ENCODE measurements at places on chromosomes 3 and 15.

- DNase-seq, result no peak
Observed at GRCh38 chr3:52534281-52535183, 875 bp upstream of the NT5DC2 start.

- no peak for DNase-seq
Observed at GRCh38 chr3:194265505-194265892, 85.6 kb downstream of the CPN2 start.

DNA sequence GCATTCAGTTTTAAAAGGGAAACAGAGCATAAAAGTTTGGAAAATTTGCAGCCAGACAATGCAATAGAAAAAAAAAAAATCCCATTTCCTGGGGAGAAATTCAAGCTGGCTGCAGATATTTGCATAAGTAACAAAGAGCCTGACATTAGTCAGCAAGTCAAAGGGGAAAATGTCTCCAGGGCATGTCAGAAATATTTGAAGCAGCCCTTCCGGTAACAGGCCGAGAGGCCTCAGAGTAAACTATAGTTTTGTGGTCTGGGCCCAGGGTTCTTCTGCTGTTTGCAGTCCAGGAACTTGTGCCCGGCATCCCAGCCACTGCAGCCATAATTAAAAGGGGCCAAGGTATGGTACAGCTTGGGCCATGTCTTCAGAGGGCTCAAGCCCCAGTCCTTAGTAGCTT, 411.6 kb upstream of the BCHE start:
- no peak for DNase-seq

DNA sequence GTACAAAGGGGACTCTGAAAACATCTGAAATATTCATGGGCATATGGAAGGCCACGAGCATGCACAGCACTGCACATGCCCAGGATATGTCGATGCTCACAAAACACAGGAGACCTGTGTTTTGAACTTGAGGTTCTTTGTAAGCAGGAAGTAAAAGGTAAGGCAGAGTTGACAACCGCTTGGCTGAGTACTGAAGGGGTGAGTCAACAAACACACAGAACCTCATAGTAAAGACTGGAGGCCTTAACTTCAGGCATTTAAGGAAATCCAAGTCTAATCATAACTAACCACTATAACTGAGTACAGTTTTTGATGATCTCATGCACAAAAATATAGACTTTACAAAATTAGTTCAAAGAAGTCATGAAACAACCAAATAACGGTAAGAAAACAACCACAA, 80.6 kb downstream of the MYO9A start:
- no peak for DNase-seq

DNA sequence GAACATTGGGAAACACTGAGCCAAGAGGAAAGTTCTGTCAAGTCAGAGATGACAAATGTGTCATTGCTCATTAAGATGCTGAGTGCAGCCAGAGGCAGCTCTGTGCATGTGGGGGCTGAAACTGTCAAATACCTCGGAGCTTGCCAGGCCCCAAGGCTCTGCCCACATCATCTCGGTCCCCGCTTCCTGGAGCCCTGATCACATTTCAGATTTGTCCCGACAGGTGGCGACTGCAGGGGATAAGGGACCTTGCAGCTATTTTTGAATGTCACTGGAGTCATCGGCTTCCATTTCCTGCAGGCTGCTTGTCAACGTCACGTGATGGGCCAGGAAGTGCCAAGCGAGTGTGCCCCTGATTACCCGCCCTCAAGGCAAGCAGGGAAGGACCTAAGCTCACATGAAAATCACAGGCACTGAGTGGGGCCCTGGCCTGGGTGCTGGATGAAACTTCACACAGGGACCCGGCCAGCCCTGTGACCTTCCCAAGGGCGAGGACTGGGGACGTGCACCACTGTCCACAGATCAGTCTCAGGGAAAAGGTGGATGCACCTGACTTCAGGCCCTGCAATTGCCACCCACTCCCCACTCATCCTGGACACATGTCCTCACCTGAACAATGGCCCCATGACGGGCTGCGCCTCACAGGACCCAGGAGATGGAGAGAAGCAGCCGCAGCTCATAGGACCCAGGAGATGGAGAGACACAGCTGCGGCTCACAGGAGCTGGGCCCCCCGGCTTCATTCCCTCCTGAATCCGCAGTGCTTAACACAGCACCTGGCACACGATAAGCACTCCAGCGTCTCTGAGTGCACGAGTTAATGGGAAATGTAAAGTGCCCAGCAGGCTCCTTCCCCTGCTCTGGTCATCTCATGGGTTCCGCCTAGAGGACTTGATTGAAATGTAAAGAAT, 73.4 kb downstream of the NUP210 start:
- DNase-seq, result no peak

DNA sequence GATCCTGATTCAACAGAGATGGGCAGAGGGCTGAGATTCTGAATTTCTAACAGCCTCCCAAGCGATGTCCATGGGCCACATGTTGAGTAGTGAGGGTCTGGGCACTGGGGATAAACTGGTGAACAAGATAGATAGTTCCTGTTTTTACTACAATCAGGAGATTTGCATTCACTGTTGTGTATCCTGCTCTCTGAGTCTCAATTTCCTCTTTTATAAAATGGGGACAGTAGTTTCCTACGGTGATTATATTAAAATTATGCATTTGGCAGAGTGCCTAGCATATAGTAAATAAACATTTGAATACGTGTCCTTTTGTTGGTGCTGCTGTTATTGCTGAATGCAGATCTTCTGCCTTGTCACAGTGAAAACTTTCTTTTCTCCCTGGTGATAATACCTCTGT, 102.5 kb downstream of the MYH15 start:
- DNase-seq, result no peak

DNA sequence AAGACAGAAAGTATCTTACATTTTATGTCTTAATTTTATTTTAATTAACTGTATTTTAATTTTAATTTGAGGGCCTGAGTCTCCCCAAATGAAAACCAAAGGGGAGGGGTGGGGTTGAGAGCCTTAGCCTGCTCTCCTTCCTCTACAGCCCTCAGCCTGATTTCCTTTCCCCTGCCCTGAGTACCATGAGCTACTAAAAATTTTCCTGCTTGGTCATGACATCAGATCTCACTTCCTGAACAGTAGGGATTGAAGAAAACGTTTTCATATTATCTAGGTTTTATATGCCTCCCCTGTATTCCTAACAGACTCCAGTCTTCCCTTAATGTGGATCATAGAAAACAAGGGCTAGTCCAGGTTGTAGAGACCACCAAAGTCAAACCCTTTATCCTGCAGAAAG, 133.9 kb downstream of the MYLK start:
- DNase-seq, result no peak

DNA sequence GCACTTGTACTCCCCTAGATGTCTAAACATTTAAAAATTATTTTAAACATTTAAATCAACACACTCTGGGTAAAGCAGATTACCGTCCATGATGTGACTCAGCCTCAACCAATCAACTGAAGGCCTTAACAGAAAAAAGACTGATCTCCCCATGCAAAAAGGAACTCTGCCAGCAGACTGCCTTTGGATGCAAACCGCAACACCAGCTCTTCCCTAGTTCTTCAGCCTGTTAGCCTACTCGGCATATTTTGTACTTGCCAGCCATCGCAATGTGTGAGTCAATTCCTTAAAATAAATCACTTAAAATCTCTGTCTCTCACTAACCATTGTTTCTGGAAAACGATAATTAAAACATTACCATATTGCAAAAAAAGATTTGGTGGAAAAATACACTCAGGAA, 375.9 kb downstream of the RSL24D1 start:
- no peak for DNase-seq

GRCh38 chr3:126512916-126513650, 4.5 kb downstream of the UROC1 start:
- no peak for DNase-seq

DNA sequence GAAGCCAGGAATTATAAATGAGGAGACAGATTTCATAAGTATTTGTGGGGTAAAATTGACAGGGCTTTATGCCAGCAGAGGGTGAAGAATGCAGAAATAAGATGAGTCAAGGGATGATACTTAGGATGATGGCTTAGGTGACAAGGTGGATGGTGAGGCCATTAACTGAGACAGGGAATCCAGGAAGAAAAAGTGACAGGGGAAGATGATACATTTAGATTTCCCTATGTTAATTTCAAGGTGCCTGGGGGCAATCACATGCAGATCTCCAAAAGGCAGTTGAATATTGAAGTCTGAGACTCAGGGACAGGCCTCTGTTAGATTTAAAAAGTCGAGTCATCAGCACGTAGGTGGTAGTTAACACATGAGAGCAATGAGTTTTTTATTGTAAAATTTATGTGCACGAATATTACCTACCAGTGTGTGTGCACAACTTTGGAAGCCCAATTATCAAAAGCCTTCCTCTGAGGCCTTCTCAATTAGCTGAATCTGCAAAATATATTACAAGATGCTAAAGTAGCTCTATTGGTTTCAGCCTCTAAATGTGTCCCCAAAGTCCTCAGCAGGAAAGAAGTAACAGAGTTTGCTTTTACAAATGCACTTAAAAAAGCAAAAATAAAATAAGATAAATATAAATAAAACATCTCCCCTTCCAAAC, 67.9 kb upstream of the CHL1 start:
- no peak for DNase-seq

- DNase-seq, result no peak
Observed at GRCh38 chr3:190492129-190492528, 21.8 kb upstream of the IL1RAP start.

DNA sequence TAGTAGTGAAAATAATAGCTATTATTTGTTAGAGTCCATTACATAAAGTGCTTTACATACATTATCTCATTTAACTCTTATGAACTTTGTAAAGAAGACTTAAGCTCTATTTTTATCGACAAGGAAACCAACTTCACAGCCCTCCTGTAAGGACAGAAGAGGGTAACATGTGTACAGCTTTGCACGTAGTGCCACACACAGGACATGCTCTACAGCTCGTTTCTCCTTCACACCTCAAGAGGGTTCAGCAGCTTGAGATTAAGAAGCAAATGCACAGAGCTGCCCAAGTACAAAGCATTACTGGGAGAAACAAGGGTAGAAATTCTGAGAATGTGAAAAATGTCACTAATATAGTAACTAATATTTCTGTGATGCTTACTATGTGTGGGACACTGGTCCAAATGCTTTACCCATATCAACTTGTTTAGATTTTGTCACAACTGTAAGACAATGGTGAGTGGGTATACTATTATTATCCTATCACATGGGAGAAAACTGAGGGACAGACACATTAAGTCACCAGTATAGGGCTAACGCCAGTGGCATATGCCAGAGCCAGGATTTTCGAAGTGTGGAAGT, 327.8 kb downstream of the CTNNB1 start:
- DNase-seq, result no peak

DNA sequence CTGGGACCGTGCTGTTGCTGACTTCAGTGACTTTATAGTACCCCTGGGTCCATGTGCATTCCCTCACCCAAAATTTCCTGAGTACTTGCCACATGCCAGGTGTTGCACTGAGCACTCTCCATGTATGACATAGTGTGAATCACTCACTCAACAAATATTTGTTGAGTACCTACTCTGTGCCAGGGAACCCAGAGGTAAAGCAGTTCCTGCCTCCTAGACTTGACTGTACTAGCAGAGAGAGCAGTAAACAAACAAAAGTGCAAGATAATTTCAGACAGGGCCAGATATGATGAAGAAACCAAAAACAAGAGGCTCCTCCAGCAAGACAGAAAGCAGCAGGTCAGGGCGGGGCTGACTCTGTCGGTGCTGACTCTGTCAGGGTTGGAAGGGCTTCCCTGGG, 12.2 kb downstream of the TGM4 start:
- DNase-seq, result no peak
